Thymus (tissue), 14 donors: ENCODE measurements at places on chromosomes 11 and 22.

GRCh38 chr11:96254087-96254486 lies 88.9 kb downstream of the MAML2 start:
- no peak for DNase-seq

DNA sequence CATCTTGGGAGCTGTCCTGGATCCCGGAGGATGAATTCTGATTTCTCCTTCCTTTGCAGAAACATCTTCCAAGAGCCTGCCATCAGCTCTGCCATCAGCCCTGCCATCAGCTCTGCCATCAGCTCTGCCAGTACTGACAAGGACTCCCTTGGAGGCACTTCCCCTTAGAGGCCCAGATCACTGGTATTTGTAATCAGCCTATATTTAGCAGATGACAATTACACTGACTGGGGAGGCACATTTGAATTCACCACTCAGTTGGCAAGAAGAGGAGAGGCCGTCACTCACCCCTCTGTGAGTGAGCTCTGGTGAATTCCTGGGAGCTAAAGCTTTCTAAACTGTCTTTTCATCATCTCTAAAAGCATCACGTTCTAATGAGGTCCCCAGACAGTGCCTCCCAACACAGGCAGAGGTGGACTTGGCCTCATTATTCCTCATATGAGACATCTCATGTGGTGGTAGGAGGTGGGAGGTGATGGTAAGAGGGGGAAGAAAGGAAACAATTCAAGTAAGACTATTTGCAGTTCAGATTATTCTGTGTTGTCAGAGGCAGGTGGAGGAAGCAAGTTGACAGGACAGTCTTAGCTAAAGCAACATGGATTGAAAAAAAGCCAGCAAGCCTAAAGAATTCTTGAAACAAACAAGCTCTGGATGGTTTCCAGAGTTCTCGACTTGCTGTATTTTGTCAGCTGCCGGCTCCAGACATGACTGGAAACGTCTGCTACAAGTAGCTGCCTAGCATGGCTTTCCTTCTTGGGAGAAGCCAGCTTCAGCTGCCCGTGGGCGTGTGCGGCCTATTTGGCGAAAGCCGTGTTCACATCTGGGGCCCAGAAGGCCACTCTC lies 771.7 kb downstream of the TBC1D22A start:
- DNase-seq, result no peak

DNA sequence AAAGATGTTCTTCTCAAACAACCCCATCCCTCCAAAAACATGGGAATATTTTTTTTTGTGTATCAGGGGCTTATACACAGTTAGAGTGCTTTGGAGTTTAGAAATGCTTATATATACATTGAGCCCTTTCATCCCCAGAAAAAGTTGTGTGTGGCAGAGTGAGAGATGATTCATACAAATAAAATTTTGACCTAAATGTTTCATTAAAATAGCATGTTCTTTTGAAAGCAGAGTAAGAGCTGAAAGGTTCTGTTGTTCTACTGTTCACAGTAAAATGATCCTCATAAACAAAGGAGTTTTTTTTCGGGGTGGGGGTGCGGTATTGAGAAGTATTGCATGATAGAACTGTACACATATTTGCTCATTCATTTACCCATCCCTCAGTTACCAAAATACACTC lies 512.4 kb downstream of the DLG2 start:
- DNase-seq, result no peak

DNA sequence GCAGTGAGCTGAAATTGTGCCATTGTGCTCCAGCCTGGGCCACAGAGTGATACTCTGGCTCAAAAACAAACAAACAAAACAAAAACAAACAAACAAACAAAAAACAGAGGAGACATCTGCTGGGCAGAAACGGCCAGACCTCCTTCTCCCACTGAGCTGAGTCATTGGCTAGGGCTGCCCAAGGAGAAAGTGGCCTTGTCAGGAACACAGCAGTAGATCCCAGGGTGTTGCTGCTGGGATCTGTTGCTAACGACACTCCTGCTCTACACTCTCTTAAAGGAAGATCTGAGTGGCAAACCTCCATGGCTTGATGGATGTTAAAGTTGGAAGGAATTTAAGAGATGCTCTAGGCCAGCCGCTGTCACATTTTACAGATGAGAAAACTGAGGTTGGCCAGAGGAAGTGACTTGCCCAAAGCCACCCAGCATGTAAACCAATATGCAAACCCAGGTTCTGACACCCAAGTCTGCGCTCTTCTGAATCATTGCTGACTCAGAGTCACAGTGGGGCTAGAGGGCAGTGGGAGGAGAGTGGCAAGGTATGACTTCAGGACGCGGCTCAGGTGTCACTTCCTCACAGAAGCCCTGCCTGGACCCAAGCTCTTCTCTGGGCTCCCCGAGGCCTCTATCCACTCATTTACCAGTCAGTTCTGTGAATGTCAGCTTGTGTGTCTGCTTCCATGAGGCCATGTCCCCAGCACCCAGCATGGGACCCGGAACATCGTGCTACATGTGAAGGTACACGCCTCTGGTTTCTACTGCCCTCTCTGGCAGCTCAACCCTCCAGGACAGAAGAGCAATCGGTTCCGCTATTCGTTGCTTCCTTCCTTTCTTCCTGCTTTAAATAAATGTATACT lies 11.3 kb upstream of the GDPD5 start:
- DNase-seq, result no peak

DNA sequence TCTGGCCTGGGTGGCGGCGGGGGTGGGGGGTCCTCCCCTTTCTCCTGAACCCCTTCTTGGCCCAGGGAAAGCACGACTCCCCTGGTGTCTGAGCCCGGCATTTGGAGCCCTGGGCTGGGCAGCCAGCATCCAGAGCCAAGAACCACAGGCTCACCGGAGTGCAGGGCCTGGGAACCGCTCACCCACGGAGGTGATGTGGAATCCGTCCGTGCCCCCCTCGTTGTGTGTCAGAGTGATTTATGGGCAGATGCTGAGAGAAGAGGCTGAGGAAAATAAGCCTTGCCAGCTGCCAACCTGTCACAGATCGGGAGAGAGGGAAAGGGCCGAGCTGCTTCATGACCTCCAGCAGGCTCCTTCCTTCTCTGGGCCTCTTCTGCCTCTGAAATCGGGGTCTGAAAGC lies 33.7 kb downstream of the WNT11 start:
- no peak for DNase-seq

DNA sequence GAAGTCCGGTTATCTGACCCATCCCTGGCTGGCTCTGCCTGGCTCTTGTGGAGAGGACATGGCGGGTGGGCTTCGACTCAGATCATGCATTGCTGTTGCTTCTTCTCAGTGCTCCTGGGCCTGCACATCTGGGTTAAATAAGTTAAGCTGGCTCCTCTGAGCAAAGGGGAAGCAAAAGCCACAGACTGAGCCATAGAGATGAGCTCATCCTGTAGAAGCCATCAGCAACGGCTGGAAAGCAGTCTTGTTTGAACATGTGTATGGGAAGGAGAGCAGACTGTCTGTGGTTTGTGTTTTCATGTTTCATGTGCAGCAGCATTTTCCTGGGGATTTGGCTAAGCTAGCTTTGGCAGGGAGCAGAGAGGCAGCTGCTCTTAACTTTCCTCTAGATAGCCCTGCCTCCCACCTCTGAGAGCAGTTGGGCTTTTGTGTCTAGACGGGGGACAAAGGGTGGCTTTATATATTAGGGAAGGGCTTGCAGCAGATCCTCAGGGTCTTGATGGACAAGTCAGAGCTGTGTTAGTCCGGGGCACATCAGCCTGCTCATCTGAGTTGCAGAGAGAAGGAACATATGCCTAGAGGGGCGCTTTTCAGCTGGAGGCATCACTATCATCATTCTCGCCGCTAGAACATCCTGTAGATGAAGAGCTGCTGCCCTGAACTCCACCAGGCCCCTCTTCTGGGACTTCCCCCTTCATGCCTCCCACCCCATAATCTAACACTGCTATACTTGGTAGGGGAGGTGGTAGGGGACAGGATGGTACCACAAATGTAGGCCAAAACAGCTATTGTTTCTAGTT lies 14.9 kb downstream of the DCPS start:
- no peak for DNase-seq

DNA sequence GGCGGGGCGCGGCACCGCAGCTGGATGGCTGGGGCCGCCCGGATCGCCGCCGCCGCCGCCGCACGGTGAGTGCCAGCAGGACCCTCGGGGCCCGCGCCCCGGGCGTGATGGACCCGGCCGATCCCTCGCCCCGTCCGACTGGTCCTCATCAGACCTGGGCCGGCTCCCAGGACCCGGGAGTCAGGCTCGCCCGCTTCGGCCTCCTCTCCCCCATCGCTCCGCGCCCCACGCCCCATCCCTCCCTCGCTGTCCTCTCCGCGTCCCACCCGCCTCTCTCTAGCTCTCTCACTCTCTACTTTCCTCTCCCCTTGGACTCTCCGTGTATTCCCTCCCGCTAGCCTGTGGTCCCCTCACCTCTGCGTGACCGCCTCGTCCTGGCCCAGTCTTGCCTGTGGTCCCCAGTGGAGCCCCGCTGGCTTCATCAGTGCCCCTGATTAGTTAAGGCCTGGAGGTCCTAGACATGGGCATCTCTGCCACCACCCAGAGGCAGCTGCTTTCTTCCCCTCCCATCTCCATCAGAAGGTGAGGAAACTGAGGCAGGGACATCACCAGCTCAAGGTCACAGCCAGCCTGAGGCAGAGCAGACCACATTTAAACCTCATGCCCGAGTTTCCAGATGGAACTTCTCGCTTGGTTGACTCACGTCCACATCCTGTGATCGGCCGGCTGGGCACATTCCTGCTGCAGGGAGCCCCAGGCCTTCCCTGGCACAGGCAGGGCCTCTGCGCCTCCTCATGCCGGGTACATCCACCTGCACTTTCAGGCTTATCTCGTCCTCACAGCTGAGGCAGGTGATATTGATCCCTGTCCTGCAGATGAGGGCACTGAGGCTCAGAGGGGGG lies 429 bp downstream of the SLC39A13 start:
- no peak for DNase-seq

DNA sequence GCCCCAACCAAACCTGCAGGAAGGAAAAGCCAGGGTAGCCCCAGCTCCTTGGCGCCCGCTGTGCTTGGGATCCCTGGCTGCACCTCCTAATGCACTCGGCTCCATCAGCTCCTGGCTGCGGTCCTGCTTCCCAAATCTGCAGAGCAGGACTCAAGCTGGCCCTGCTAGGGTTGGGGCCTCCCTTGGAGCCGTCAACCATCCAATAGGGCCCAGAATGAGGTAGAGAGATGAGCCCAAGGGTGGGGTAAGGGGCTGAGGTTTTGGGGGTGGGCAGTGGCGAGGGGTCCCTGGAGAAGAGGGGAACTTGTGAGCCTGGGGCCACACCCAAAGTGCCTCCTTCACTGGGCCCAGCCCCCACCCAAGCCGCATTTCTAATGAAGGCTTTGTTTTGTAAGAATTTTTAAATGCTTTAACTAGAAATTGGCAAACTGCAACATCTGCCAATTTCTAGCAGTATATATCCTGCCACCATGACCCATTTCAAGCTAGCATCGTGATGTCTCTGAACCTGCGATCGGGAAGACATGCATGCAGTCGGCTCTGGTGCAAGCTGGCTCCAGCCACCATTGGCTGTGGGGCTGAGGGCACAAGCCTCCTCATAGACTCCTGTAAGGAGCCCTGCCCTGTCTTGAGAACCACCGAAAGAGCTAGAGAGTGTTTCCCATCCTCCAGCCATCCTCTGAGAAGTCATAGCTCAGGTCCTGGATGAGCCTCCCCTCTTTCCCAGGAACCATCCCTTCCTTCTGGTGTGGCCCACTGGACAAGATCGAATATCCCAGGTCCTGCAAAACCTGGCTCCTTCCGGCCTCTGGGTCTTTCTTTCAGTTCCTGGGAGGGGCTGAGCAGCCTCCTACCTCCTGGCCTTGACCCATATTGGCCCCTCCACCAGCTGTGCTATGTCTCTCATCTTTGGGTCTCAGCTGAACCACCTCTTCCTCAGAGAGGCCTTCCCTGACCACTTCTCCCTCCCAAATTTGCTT lies 15.5 kb downstream of the C1QTNF6 start:
- DNase-seq, result no peak

DNA sequence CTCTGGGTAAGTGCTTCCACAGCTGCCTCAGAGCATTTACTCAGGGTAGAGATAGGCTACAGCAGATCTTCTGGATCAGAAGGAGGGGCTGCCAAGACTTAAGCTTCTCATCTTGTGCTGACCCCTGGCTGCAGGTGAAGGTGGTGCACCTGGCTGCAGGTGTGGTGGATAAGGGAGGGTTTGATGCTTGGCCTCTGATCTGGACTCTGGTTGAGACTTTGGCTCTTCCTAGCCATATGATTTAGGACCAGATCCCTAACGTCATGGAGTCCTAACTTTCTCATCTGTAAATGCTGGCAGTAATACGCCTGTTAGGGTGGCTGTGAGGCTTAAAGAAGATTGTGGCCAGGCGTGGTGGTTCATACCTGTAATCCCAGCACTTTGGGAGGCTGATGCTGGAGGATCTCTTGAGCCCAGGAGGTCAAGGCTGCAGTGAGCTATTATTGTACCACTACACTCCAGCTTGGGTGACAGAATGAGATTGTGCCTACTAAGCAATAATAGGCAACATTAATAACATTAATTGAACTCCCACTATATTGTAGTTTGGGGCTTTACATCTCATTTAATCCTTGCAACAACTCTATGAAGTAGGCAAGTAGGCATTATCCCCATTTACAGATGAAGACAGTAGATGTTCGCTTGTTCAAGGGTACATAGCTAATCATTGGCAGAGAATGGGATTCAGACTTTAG lies 10.7 kb downstream of the DTX4 start:
- no peak for DNase-seq

DNA sequence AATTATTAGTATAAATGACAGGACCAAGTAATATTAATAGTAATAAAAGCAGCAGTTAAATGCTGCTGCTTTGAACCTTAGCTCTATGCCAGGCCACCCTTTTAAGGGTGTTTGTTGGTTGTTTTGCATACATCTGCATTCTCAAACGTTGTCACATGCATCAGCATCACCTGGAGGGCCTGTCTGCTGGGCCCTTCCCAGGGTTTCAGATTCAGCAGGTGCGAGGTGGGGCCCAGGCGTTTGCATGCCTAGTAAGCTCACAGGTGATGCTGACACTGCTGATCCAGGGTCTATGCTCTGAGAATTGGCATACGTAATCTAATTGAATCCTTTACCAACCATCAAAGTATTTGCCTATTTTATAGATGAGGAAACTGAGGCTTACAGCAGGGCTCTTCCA lies 246.5 kb downstream of the CADM1 start:
- DNase-seq, result no peak

GRCh38 chr11:128519338-128519737 lies 68.0 kb downstream of the ETS1 start:
- DNase-seq, result no peak

- no peak for DNase-seq
These were observed 117.8 kb upstream of the C11orf87 start for GRCh38 chr11:109304159-109304558.

GRCh38 chr11:134587345-134587744 lies 175.3 kb upstream of the B3GAT1 start:
- no peak for DNase-seq

DNA sequence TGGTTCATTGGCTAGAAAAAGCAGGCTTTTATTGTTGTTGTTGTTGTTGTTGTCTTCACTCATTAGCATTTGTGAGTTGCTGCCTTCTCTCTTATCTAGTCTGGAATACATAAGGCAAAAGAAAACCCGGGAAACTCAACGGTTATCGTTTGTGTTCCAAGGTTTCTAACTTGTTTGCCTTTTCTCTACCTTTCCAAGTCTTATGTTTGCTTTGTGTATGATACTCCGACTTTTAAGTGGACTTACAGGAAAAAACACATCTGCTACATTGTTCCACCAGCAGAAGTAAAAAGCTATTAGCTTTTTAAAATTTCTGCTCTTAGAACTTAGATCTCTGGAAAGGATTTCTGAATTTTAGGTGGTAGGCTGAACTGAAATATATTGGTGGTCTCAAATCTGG lies 27.0 kb upstream of the HIKESHI start:
- DNase-seq, result no peak

- no peak for DNase-seq
These were observed 19.4 kb upstream of the SIK2 start for GRCh38 chr11:111582881-111583280.
